GM18507 (cell line): ENCODE measurements at places on chromosomes 3 and 15.
A peak's percentile ranks its signal among the peaks of the same experiment; 100 is the strongest.

- no peak for DNase-seq
Observed at GRCh38 chr15:88828791-88829190, 25.6 kb downstream of the ACAN start.

DNA sequence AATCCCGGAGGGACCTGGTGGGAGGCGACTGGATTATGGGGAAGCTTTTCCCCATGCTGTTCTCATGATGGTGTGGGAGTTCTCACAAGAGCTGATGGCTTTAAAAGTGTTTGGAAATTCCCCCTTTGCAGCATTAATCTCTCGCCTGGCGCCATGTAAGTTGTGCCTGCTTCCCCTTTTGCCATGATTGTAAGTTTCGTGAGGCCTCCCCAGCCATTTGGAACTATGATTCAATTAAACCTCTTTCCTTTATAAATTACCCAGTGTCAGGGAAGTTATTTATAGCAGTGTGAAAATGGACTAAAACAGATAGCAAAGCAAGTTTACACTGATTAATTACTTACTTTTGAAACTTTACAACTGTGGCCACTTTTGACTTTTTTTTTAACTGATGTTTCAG, 10.6 kb upstream of the U2SURP start:
- DNase-seq, result no peak

DNA sequence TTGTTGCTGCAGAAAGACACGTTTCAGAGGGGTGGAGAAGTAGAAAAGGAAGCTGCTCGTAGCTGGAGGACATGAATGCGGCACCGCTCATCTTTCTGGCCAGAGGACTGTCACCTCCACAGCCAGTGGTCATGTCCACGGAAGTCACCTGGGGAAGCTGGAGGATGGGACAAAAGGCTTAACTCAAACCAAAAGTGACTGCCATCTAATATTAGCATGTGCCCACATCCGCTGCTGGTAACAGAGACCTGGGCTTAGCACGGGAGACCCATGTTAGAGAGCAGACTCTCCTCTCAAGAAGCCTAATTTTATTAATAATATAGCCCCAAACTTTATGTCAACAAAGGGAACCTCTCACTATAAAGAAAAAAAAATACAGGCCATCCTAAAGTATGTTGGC, 5.9 kb downstream of the MEX3B start:
- no peak for DNase-seq

DNA sequence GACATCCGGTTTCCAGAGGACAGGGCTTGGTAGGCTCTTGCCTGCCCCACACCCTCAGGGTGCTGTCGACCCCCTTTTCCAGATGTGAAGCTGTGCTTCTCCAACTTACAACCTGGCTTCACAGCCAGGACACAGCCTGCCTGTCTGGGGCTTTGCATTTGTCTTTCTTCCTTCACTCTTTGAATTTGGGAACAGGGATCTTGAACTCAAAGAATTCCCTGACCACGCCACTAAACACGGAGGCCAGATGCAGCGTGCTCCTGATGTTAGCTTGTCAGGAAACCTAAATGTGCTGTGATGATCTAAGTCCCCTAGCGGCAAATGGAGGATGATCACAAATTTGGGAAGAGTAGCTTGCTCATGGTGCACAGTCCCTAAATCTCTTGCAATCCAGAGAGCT, 244.8 kb upstream of the RGMA start:
- DNase-seq, result no peak

DNA sequence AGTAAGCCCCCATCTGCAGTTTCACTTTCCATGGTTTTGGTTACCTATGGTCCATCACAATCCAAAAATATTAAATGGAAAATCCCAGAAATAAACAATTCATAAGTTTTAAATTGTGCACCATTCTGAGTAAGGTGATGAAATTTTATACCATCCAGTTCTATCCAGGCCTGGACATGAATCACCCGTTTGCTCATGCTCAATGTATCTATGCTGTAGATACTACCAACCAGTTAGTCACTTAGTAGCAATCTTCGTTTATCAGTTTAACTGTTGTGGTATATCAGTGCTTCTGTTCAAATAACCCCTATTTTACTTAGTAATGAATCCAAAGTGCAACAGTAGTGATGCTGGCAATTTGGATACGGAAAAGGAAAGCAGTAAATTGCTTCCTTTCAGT, 381.9 kb upstream of the AGTR1 start:
- no peak for DNase-seq

- peak; percentile 17 for DNase-seq
Observed at GRCh38 chr3:52372822-52373504, 56.8 kb downstream of the DNAH1 start.

GRCh38 chr3:33202711-33203457, 15.7 kb downstream of the SUSD5 start:
- no peak for DNase-seq

- DNase-seq, result no peak
Observed at GRCh38 chr15:84926491-84927230, 42.2 kb downstream of the SLC28A1 start.

- DNase-seq, result peak; percentile 58
Observed at GRCh38 chr15:43903864-43904290, 77.1 kb downstream of the WDR76 start.

DNA sequence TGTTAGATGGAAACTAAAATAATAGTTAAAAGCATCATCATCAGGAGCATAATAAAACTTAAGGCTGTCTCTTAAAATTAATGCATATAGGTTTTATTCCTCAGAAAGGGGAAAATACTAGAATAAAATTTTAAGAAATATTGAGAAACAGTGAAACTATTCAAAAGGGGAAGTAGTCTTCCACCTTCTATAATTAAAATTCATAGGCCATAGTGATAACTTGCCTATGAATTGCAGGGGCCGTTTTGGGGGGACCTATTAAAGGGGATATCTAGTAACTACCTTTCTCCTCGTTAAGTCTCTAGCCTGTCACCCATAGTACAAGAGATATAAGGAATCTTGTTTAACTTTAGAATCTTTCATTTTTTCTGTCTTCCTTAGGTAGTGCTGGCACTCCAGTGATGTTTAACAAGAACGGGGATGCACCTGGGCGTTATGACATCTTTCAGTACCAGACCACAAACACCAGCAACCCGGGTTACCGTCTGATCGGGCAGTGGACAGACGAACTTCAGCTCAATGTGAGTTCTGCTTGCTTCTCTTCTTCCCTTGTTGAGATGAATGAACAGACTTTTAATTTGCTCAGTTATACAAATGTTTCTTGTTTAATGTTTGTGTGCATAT, 600.4 kb downstream of the GRM7 start:
- no peak for DNase-seq

GRCh38 chr3:197023241-197023997, 6.2 kb downstream of the MELTF start:
- DNase-seq, result peak; percentile 40

DNA sequence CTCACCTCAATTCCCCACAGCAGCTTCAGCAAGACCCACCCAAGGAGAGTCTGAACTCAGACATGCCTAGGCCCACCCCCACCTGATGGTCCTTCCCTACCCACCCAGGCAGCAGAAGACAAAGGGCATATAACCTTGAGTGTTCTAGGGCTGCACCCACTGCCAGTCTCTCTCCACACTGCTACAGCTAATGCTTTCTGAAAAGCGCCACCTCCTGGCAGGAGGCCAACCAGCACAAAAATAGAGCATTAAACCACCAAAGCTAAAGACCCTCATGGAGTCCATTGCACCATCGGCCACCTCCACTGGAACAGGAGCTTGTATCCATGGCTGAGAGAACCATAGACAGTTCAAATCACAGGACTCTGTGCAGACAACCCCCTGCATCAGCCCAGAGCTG, 11.3 kb upstream of the RPL39L start:
- no peak for DNase-seq

GRCh38 chr3:14357463-14357862, 44.9 kb upstream of the SLC6A6 start:
- no peak for DNase-seq

GRCh38 chr15:79942741-79943481, 28.1 kb downstream of the BCL2A1 start:
- DNase-seq, result no peak

GRCh38 chr3:107235193-107235927, 141.9 kb upstream of the CCDC54 start:
- DNase-seq, result no peak
